ENCODE measurements at places on chromosomes 13 and 19. TPM values are rescaled to one million over a fixed set of nuclear protein-coding genes. Genes with fewer than 3 reads are reported as not detected.

- peak overlapping the region; percentile 74 for H3K4me3 ChIP-seq
- H3K27me3 ChIP-seq, result no peaks in the 10 kb centered on the region
- peaks cover 25% of the 10 kb centered on the region for H3K4me1 ChIP-seq
- no peaks in the 10 kb centered on the region for H3K36me3 ChIP-seq
These were observed 110.5 kb downstream of the KCNRG start for GRCh38 chr13:50125554-50126262.

DNA sequence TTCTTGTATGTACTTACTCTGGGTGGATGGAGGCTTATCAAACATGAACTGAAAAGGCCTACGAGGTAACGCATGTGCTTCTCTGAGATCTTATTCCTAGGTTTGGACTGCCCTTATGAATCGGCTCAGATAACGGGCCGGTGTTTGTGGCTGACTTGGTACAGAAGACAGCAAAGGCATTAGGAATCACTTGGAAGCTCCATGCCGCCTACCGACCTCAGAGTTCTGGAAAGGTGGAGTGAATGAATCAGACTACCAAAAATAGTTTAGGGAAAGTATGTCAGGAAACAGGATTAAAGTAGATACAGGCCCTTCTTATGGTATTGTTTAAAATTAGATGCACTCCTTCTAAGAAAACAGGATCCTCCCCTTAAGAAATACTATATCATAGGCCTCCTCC is 172.4 kb upstream of the PCDH9 start:
- no peak overlapping the region for H3K4me3 ChIP-seq
- no peak for DNase-seq
- H3K4me1 ChIP-seq, result no peaks in the 10 kb centered on the region
- H3K27me3 ChIP-seq, result no peaks in the 10 kb centered on the region
- no peak overlapping the region for H3K27ac ChIP-seq
- H3K36me3 ChIP-seq, result no peaks in the 10 kb centered on the region

DNA sequence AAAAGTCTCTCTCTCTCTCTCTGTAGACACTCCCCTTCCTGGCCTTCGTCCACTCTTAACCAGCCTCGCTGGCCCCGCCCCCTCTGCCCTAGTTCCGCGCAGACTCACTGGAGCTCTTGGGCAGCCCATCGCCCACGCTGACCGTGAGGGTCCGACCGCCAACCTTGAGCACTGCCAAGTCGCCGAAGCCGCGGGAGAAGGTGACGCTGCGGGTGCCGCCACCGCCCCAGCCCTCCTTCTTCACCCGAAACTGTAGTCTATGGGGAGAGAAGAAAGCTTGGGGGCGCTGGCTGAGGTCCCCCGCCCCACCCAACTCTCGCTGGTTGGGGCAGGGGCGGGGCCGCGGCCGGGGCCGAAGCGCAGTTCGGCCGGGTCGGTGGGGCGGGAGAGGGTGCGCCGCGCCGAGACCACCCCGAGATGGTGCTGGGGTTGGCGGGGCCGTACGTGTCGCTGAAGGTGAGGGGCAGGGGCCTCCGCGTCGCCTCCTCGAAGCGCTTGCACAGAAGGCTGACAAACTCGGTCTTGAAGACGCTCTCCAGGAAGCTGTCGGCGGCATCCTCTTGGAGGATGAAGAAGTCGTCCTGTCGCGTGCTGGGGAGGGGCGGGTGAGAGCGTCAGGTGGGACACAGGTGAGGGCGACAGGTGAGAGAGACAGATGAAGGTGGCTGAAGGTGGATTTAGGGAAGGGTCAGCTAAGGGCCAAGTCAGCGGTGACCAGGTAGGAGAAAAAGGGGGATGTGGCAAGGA is 12.6 kb upstream of the ZNF414 start:
- DNase-seq, result no peak
- 0 out of 2 replicates have a peak, but pooled peaks cover 3% of the 10 kb centered on the region for H3K4me1 ChIP-seq
- H3K4me3 ChIP-seq, result peak overlapping the region; percentile 56
- no peaks in the 10 kb centered on the region for H3K27me3 ChIP-seq
- no peaks in the 10 kb centered on the region for H3K36me3 ChIP-seq

DNA sequence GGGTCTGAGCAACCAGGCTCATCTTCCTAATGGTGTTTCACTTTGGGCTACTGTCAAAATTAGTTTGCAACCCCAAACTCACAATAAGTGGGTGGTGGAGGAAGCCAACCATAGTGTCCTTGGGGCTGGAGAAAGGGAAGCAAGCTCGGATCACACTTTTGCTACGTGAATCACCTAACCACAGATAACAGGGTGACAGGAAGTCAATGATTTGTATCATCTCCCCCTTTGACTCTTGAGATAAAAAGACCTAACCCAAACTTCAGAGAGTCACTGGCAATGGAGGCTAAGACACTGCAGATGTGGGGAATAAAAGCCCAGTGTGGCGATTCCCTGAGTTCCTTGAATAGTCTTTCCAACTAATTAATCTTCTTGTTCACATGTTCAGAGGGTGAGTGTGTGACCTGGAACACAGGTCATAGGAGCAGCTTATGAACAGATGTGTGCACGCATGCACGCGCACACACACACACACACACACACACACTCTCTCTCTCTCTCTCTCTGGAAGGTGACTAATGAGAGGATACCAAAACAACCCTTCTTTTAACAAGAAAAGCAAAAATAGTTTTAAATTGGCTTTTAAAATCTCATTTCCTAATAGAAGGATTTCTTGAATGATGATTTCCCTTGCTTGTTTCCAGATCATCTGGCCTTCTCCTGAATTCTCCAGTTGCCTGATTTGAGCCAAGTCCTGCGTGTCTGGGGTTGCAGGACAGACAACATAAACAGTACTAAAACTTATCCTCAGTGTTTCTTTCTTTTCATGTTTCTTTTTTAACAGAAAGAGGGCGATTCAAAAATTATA is 21.2 kb upstream of the DOCK9 start:
- DNase-seq, result no peak
- H3K36me3 ChIP-seq, result no peaks in the 10 kb centered on the region
- H3K27ac ChIP-seq, result no peak overlapping the region
- H3K4me3 ChIP-seq, result no peak overlapping the region

DNA sequence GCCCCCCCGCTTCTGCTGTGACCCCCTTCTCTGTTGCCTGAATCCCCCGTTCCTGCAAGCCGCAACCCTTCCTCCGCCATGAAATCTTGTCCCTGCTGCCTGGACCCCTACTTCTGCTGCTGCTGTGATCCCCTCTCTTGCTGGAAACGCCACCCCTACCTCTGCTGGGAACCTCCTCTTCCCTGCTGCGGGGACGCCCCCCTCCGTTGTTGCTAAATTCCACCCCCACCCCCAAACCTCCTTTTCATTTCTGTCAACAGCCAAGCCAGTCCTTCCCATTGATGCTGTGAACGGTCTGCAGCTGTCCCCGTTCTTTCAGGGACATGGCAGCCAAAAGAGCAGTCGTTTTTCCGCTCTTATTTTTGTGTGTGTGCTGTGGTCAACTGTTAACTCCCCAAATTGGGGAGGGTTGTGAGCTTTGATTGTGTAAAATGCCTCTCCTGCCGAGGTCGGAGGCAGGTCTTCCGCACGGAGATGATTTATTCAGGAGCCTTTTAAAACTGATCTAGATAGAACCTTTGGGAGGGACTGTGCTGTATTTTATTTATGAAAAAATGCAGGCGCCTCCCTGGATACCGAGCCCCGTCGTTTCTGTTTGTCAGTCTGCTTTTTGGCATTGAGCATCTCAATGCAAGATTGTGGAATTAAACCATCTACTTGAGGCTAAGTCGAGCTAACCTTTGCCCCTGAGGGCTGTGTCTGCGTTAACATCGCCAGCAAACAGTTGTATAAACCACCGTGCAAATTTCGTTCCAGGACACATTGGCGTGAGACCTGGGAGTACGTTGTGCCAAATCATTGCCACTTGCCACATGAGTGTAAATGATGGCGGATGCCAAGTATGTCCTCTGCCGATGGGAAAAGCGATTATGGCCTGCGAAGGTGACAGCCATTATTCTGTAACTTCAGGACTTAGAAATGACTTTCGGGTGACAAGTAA is 27.9 kb upstream of the NDUFS7 start:
- H3K36me3 ChIP-seq, result peaks cover 7% of the 10 kb centered on the region
- H3K4me1 ChIP-seq, result peaks cover 13% of the 10 kb centered on the region
- peak overlapping the region; percentile 70 for H3K27ac ChIP-seq
- H3K27me3 ChIP-seq, result no peaks in the 10 kb centered on the region
- peak overlapping the region; percentile 61 for H3K4me3 ChIP-seq

Gene KLK3
- total RNA-seq, result not detected

Gene MUC16
- total RNA-seq, result 3.4 TPM

Gene CEACAM4
- not detected for total RNA-seq

DNA sequence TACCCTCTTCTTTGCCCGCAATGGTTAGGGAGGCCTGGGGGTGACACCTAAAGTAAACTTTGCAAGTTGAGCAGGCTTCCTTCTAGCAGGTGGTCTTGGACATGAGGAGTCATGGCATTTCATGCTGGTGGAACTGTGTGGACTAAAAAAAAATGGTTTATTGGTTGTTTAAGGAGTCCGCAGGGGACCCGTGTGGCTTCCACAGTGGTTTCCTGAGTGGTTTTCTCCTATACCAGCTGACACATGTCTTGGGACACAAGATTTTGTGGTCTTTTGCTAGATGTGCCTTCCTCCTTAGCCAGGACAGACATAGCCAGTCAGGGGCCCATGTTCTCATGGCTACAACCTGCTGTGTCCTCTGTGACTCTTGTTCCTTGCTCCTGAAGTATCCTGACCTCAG is 1.5 kb downstream of the ZNF543 start:
- H3K4me1 ChIP-seq, result peaks cover 11% of the 10 kb centered on the region
- peaks cover 5% of the 10 kb centered on the region for H3K36me3 ChIP-seq
- H3K4me3 ChIP-seq, result peak overlapping the region; percentile 79
- peaks cover 3% of the 10 kb centered on the region for H3K27me3 ChIP-seq

Gene CLEC17A
- not detected for total RNA-seq

GRCh38 chr19:2575734-2576481 is 100.0 kb downstream of the GADD45B start:
- peaks cover 21% of the 10 kb centered on the region for H3K4me1 ChIP-seq
- H3K4me3 ChIP-seq, result no peak overlapping the region
- H3K36me3 ChIP-seq, result no peaks in the 10 kb centered on the region

DNA sequence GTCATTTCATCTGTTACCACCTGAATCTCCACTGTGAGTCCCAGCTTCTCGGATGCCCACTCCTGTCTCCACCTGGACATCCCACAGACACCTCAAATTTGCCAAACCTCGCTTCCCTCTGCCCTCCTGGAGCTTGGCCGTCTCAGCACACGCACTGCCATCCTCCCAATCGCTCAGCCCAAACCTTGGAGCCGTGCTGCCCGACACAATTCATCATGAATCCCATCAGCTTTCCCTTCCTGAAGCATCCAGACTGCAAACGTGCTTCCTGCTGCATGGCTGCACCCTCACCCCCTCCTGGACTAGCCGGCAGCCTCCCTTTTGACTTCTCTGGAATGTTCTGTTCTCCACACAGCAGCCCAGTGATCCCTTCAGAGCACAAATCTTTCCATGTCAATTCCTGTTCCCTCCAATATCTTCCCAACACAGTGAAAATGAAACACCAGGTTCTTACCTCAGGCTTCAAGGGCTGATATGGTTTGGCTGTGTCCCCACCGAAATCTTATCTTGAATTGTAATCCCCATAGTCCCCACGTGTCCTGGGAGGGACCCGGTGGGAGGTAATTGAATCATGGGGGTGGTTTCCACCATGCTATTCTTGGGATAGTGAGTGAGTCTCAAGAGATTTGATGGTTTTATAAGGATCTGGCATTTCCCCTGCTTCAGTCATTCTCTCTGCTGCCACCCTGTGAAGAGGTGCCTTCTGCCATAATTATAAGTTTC is 1.1 kb upstream of the PROZ start:
- H3K4me1 ChIP-seq, result no peaks in the 10 kb centered on the region
- DNase-seq, result no peak
- no peaks in the 10 kb centered on the region for H3K36me3 ChIP-seq

DNA sequence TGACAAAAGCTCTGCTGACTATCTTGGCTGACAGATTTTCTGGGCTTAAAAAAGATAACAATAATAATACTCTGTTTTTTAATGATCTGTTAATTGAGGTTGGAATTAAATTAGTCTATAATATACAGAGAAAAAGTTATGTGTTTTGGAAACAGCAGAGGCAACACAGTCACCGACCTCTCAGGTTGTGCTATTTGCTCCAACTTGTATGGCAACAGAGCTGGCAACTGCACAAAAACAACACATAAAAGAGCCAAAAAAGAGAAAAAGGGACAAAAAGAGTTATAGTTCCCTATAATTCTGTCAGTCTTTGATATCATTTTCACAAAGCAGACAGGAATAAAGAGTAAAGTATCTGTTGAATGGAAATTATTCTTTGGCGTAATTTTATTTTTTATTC is 102.3 kb upstream of the POSTN start:
- no peak for DNase-seq
- no peak overlapping the region for H3K4me3 ChIP-seq
- no peaks in the 10 kb centered on the region for H3K27me3 ChIP-seq
- H3K27ac ChIP-seq, result no peak overlapping the region
- no peaks in the 10 kb centered on the region for H3K36me3 ChIP-seq

- H3K4me3 ChIP-seq, result no peak overlapping the region
- H3K27me3 ChIP-seq, result no peaks in the 10 kb centered on the region
- H3K4me1 ChIP-seq, result no peaks in the 10 kb centered on the region
- DNase-seq, result no peak
- H3K36me3 ChIP-seq, result no peaks in the 10 kb centered on the region
These were observed 483.6 kb downstream of the KLF5 start for GRCh38 chr13:73542446-73542845.

- H3K36me3 ChIP-seq, result no peaks in the 10 kb centered on the region
- H3K27ac ChIP-seq, result no peak overlapping the region
- peaks cover 5% of the 10 kb centered on the region for H3K4me1 ChIP-seq
- DNase-seq, result no peak
- H3K4me3 ChIP-seq, result no peak overlapping the region
These were observed 68.4 kb upstream of the TM9SF2 start for GRCh38 chr13:99432609-99433542.

Gene SIGLEC10
- total RNA-seq, result not detected

DNA sequence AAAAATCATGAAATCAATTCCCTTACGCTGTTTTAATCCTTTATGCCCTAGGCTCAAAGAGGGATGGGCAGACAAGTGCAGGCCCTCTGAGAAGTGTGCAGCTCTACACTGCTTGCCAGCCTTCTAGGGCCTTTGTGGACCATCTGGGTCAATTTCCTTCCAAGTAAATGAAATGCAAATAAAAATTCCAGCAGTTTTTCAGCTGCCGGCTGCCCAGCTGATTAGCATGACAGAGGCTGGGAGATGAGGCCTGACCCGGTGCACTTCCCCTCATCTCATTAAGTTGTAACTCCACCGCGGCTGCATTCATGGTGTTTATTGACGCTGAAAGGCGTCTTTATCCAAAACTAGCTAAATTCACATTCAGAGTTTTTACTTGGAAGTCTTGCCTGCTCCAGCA is 47.5 kb upstream of the GSX1 start:
- no peaks in the 10 kb centered on the region for H3K36me3 ChIP-seq
- no peak for DNase-seq
- H3K4me1 ChIP-seq, result no peaks in the 10 kb centered on the region
- no peaks in the 10 kb centered on the region for H3K27me3 ChIP-seq
- H3K4me3 ChIP-seq, result no peak overlapping the region

- H3K4me3 ChIP-seq, result no peak overlapping the region
- no peaks in the 10 kb centered on the region for H3K36me3 ChIP-seq
- no peak overlapping the region for H3K27ac ChIP-seq
- DNase-seq, result no peak
- peaks cover 9% of the 10 kb centered on the region for H3K4me1 ChIP-seq
These were observed 68.7 kb downstream of the RASL11A start for GRCh38 chr13:27339299-27339698.

- H3K27ac ChIP-seq, result no peak overlapping the region
- H3K36me3 ChIP-seq, result no peaks in the 10 kb centered on the region
- no peaks in the 10 kb centered on the region for H3K4me1 ChIP-seq
These were observed 2.1 kb upstream of the PHLDB3 start for GRCh38 chr19:43506629-43507028.

GRCh38 chr13:104597546-104598180 is 1531.4 kb upstream of the SLC10A2 start:
- DNase-seq, result no peak
- no peak overlapping the region for H3K27ac ChIP-seq
- H3K4me1 ChIP-seq, result no peaks in the 10 kb centered on the region
- no peak overlapping the region for H3K4me3 ChIP-seq
- H3K27me3 ChIP-seq, result no peaks in the 10 kb centered on the region
